ENCODE measurements at places on chromosomes 7 and 10.

DNA sequence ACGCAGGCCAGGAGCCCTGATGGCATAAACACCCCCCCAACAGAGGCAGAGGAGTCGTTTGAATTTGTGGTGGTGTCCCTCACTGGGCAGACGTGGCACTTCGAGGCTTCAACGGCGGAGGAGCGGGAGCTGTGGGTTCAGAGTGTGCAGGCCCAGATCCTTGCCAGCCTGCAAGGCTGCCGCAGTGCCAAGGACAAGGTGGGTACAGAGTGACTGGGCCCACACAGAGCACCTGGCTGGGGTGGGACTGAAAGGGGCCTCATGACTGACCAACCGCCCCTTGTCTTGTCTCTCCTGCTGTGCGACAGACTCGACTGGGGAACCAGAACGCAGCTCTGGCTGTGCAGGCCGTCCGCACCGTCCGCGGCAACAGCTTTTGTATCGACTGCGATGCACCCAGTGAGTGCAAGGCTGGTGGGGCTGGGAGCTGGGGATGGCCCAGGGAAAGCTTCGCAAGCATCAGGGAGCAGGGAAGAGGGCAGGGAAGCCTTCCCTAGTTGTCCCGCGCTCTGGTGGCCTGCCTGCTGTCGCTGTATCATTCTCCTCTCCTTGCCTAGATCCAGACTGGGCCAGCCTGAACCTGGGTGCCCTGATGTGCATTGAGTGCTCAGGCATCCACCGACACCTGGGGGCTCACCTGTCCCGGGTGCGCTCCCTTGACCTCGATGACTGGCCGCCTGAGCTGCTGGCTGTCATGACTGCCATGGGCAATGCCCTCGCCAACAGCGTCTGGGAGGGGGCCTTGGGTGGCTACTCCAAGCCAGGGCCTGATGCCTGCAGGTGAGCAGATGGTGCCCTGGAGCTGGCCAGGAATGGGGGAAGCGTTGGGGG is 25.4 kb downstream of the GBX1 start:
- no peak for DNase-seq

DNA sequence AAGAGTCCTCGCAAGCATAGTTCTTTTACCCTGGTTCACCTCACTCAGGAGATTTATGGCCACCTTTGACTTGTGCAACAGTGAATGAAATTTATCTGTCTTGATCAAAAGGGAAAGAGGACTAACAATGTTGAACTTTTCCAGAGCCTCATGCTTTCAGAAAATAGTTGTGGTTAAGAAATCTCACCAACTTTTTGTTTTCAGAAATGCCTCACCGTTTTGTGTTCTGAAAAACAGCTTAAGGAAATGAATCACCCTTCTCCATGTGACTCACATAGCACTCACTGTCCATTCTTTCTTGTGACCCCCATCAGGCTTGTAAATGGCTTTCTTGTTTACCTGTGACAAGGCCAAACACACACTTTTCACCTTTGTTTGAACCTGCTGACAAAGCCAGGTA is 148.6 kb upstream of the FAM3C start:
- DNase-seq, result peak; percentile 41

DNA sequence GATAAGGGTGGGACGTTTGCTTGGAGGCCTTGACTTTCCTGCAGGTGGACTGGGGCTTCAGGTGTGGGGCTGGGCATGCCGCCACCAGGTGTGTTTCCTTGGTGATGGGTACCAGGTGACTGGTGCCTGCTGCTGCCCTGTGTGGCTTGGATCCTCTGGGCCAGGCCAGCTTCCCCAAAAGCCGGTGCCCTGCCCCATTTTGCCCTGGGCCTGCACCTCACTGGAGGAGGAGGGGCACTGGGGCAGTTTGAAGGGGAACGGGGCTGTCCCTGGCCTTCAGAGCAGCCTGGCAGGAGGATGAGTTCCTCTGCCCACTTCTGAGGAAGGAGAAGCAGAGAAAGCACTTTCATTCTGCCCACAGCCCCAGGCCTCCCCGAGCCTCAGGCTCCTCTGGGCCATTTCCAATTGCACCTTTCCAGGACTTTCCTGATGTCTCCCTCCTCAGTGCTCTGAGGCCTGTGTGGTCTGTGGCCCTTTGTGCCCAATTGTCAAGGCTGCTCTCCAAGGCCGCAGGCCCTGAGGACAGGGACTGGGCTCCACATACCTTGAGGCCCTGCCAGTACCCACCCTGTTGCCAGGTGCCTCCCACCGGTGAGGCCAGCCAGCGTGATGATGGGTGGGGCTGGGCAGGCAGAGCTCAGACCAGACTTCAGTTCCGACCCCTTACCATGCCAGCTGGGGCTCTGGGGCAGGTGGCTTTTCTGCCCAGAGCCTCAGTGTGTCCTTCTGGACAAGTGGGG is 25.3 kb upstream of the SMARCD3 start:
- no peak for DNase-seq

- peak; percentile 34 for DNase-seq
These were observed 108.0 kb downstream of the SH3PXD2A start for GRCh38 chr10:103747193-103747865.

GRCh38 chr10:51129946-51130544 is 55.8 kb downstream of the PRKG1 start:
- DNase-seq, result no peak

DNA sequence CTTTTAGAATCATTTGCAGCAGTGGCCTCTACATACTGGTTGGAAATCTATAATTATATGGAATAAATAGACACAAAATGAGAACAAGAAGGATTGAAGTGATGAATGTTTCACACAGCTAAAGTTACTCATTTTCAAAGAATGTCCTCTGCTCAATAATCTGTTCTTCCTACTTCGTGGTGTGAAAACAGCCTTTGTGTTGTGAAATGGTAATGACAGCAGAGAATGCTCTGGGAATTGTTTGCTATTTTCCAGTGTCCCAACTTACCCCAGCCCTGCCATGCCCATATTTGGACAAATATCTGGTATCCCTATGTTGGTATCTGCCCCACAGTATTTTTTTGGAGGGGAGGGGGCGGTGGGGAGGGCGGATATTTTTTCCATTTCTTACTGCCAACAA is 130.4 kb downstream of the GLI3 start:
- no peak for DNase-seq

DNA sequence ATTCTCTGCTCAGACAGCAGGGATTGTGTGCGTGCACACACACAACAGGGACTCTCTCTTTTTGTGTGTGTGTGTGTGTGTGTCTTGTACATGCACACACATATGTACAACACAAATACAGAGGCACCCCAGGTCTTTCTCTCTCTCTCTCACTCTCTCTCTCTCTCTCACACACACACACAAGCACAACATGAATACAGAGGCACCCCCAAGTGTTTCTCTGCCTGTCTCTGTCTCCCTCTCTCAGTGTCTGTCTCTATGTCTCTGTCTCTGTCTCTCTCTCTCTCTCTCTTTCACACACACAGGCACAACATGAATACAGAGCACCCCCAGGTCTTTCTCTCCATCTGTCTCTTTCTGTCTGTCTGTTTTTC is 746 bp downstream of the NPFFR1 start:
- no peak for DNase-seq

Data from activated T-cell treated with anti-CD3 and anti-CD28 coated beads, Interleukin-2, amount 50 U/mL, for 72 hours (primary cell).